Ecto neural progenitor cell (in vitro differentiated cells): ENCODE measurements at places on chromosomes 16 and 17.
A peak's percentile ranks its signal among the peaks of the same experiment; 100 is the strongest.

GRCh38 chr17:38435795-38436194, 7.5 kb downstream of the ARHGAP23 start:
- DNase-seq, result no peak

DNA sequence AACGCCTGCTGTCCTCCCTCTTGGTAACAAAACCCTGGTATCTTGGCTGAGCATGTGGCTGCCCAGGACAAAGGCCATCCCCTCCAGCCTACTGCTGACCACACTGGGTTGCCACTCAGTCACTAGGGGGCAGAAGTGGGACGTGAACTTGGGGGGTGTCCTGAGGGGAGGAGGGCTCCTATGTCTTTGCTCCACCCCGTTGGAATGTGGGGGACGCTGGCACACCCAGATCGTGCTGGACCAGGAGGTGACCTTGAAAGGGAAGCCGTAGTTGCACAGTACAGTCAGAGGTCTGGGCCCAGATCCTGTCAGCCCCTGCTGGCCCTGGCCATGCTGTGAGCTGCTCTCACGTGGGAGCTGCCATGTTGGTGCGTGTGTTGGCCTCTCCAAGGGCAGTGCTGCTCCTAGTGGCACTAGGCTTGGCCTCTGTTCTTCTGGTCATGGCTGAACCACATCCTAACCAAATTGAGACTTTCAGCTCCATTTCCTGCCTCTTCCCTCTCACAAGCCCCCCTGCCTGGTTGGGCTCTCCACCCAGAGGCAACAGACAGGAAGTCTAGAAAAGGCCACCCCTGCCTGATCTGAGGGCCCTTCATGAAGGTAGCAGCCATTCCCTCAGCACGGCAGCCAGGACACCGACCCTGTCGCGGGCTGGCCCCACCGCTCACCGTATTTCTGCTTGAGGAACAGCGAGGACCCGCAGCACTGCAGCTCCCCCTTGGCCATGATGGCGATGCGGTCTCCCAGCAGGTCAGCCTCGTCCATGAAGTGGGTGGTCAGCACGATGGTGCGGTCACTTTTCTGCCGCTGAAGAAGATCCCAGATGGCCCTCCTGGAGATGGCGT, 29.0 kb upstream of the RNPS1 start:
- no peak for DNase-seq

GRCh38 chr16:76409706-76410105, 132.5 kb downstream of the CNTNAP4 start:
- DNase-seq, result no peak

DNA sequence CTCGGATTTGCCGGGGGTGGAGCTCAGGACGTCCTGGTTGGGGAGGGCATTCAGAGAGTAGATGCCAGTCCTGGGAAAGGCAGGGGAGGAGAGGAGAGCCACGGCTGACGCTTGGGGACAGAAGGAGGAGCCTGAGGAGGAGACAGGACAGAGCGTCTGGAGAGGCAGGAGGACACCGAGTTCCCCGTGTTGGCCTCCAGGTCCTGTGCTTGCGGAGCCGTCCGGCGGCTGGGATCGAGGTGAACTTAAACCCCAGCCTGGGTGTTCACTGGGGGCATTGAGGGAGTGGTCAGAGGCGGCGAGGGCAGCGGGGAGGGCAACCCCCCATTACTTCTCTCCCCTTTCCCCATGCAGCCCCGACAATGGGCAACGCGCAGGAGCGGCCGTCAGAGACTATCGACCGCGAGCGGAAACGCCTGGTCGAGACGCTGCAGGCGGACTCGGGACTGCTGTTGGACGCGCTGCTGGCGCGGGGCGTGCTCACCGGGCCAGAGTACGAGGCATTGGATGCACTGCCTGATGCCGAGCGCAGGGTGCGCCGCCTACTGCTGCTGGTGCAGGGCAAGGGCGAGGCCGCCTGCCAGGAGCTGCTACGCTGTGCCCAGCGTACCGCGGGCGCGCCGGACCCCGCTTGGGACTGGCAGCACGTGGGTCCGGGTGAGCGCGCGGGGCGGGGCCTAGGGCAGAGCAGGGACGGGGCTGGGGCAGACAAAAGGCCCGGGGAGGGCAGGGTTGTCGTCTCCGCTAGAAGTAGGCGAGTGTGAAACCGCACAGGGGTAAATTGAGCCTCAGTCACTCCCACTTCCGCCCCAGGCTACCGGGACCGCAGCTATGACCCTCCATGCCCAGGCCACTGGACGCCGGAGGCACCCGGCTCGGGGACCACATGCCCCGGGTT, 3.7 kb downstream of the NOL3 start:
- peak; percentile 82 for DNase-seq

- peak; percentile 88 for DNase-seq
Observed at GRCh38 chr16:87278191-87279093, 38.8 kb downstream of the C16orf95 start.

DNA sequence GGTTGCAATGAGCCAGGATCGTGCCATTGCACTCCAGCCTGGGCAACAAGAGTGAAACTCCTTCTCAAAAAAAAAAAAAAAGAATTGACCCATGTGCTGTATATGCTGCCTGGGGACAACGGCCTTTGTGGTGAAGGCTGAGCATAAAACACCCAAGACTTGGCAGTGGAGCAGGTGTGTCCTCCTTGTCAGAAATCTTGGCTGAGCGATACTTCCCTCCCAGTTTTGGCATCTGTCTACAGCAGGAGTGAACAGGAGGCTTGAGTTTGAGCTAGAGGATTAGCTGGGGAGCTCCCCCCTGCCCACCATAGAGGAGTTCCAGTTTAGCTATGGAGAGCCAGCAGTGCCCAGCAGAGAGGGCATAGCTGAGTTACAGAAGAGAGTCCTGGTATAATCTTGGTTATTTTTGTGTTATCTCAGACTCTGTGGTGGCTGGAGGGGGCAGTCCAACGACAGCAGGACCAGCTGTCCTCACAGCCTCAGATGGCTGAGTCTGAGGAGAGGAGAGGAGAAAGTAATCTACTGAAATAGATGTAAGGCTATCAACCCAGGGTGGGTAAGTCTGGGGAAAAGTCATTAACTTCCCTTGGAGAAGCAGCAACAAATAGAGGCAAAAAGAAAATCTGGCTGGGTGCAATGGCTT, 18.4 kb downstream of the SP2 start:
- DNase-seq, result no peak

GRCh38 chr17:77111934-77112296, 28.9 kb upstream of the SEC14L1 start:
- no peak for DNase-seq

DNA sequence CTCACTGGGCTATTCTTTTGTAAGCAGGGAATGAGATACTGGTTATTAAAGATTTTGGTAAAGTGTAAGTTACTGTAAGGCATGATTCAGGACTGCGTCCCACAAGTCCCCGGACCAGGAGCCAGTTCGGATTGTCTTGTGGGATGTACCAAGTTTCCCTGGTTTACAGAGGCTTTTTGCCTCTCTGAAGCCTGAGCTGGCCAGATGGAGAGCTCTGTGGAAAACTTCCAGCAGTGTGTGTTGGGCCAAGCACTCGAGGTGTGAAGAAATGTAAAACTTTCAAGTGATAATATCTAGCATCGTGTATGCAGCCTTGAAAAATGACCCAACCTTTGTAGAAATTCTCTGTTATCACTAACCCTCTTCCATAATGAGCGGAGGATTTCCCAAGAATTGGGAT, 2.4 kb downstream of the EPN2 start:
- DNase-seq, result no peak

GRCh38 chr16:80982646-80983045, 24.0 kb downstream of the CMC2 start:
- DNase-seq, result no peak

- DNase-seq, result peak; percentile 65
Observed at GRCh38 chr16:69859105-69859989, 91.8 kb upstream of the CLEC18A start.

GRCh38 chr16:85321509-85322271, 209.4 kb upstream of the CIBAR2 start:
- DNase-seq, result no peak

- no peak for DNase-seq
Observed at GRCh38 chr17:21361020-21361809, 14.9 kb upstream of the KCNJ12 start.

- DNase-seq, result peak; percentile 99
Observed at GRCh38 chr17:48636177-48637018, 10.2 kb upstream of the HOXB9 start.

DNA sequence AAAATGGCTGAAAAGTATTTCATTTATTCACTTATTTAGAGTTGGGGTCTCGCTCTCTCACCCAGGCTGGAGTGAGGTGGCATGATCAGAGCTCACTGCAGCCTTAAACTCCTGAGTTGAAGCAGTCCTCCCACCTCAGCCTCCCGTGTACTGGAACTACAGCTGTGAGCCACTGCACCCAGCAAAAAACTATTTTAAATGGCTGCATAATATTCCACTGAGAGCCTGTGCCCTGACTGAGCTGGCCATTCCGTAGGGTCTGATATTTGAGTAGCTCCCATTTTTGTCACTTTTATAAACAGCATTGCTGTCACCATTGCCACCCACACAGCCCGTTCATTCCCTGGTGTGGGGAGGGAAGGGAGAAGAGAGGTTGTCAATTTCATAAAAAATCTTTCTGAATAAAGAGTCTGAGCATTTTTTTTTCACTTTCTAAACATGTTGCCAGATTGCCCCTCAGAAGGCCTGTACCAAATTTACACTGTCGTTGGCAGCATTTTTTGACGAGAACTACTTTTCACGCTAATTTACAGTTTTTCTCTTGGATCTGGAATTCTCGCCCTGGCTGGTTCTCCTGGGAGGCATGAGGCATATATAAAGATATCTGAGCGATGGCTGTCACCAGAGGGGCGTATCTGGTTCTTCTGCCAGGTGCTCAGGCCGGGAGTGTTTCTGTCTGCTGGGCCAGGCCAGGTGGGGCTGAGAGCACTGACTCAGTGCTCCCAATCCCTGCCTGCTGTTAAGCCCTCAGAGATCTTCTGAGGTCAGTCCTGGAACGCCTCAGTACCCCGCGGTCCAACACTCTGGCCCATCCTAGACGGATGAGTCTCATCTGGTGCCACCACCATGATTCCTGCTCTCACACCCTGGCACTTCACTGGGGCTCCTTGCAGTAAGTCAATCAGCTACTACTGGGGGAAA, 7.2 kb upstream of the KIFC3 start:
- DNase-seq, result no peak

GRCh38 chr17:65850486-65850885, 289.0 kb upstream of the AXIN2 start:
- no peak for DNase-seq

GRCh38 chr17:15440347-15440746, 27.1 kb downstream of the CDRT4 start:
- no peak for DNase-seq

DNA sequence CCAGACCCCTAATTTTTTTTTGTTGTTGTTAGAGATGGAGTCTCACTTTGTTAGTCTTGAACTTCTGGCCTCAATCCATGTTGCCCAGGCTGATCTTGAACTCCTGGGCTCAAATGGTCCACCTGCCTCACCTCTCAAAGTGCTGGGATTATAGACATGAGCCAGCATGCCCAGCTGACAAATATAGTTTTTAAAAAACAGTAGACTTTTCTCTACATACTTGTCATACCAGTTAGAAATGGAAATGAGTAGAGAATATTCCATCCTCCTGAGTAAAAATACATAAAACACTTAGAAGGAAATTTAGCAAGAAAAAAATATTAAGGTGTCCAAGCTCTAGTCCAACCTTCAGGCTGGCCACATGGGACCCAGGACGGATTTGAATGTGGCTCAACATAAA, 21.4 kb downstream of the C16orf78 start:
- DNase-seq, result peak; percentile 1

GRCh38 chr16:24758373-24758772, 28.9 kb downstream of the TNRC6A start:
- DNase-seq, result no peak

DNA sequence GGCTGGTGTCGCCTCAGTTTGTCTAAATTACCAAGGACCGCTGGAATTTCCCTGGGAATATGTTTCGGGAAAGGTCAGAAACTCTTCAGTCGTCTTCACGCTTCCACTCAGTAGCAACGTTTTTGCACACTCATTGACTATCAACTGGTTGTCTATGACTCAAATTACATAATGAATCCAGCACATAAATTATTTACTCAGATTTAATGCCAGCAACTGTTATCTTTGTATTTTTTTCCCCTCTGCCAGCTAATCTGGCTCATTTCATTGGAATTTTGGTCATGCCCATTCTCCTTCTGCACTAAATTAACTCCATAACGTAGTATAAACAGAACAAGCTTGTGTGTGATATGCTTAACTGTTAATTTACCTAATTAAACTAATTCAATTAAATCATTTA, 372.7 kb upstream of the ZFHX3 start:
- DNase-seq, result no peak

GRCh38 chr16:81071805-81072204, 5.2 kb downstream of the C16orf46 start:
- no peak for DNase-seq

DNA sequence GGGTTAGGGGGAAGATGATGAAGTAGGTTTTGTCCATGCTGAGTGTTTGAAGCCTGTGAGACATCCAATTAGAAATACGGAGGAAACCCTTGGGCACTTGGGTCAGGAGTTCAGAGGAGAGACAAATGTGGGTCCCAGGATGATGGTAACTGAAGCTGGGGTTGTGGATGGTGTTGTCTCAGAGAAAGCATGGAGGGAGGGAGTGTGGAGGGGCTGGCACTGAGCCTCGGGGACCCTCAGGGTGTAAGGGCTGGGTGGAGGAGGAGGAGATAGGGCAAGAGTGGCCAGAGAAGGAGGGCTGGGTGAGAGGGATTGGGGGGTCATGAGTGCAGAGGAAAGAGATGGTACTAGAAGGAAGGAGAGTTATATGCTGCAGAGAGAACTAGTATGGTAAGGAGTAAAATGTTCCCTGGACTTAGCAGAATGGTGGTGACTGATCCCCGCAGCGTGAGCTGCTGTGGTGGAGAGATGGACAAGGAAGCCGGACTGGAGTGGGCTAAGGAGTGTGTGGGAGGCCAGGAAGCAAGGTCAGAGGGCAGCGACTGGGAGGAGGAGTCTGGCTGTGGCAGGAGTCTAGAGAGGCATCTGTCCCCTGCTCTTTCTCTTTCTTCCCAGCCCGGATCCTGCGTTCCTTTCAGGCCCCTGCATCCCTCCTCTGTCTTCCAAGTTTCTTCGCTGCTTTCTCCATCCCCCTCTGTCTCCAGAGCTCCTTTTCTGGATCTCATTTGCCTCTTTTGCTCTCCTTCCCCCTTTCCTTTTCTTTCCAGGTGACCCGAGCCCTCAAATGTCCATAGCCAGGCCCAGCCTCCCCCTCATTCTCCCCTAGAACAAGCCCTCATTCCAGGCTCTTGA, 3.9 kb upstream of the COL1A1 start:
- DNase-seq, result peak; percentile 46
